ENCODE measurements at places on chromosomes 16 and 17.

DNA sequence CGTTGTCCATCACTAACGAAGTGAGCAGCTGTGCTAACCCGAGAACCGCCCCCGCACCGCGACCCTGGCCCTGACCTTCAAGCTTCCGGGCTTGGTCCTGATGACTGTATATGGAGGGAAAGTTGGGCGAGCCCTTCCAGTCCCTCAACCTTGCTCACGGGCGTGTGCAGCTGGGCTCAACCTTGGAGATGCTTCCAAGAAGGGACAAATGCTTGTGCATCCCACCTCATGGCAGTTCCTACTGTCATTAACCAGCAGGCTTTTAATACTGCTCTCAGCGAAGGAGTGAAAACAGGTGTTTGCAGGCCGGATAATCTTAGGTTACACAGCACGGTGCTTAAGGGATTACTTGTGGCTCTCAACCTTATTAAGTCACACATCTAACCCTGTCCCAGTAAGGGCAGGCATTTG, 33.5 kb downstream of the SRL start:
- no peak for DNase-seq

DNA sequence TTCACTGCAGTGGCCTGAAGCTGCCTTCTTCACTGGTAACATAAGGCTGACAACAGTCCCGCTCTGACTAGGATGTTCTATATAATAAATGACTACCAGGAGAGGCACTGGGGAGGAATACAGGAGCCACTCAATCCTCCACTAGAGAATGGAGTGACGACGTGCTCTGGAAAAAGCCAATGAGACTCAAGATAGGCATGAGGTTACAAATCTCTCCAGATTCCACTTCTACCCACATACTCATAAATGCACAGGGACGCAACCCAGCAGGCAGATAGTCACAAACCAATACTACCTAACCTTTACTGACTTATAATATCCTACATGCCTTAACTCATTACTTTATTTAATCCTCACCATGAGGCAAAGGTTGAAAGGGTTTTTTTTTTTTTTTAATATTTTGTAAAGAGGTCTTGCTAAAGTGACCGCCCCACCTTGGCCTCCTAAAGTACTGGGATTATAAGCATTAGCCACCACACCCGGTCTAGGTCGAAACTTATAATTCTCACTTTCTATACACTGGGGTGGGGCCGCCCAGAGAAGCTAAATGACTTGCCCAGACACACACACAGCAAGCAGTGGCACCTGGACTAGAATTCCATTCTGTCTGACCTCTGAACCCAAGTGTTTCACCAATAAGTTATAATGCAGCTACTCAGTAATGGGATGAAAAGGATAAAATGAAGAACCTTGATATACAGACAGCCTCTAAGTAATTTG, 33.7 kb downstream of the TOM1L2 start:
- DNase-seq, result no peak

GRCh38 chr16:67053767-67054334, 24.9 kb downstream of the CBFB start:
- DNase-seq, result no peak

DNA sequence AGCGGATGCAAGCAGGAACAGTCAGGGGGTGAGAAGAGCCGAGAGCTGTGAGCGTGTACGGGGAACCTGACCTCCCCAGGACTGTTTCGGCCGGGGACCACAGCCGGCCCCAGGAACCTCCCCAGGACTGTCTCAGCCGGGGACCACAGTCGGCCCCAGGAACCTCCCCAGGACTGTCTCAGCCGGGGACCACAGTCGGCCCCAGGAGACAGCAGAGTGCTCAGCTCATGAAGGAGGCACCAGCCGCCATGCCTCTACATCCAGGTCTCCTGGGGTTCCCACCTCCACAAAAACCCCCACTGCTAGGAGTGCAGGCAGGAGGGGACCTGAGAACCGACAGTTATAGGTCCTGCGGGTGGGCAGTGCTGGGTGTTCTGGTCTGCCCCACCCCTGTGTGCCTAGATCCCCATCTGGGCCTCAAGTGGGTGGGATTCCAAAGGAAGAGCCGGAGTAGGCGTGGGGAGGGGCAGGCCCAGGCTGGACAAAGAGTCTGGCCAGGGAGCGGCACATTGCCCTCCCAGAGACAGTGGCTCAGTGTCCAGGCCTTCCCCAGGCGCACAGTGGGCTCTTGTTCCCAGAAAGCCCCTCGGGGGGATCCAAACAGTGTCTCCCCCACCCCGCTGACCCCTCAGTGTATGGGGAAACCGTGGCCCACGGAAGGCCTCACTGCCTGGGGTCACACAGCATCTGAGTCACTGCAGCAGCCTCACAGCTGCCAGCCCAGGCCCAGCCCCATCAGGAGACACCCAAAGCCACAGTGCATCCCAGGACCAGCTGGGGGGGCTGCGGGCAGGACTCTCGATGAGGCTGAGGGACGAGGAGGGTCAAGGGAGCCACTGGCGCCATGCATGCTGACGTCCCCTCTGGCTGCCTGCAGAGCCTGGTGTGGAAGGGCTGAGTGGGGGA, 4.3 kb downstream of the RHBDF1 start:
- DNase-seq, result no peak

- DNase-seq, result no peak
Observed at GRCh38 chr17:14437176-14437575, 136.3 kb downstream of the HS3ST3B1 start.

DNA sequence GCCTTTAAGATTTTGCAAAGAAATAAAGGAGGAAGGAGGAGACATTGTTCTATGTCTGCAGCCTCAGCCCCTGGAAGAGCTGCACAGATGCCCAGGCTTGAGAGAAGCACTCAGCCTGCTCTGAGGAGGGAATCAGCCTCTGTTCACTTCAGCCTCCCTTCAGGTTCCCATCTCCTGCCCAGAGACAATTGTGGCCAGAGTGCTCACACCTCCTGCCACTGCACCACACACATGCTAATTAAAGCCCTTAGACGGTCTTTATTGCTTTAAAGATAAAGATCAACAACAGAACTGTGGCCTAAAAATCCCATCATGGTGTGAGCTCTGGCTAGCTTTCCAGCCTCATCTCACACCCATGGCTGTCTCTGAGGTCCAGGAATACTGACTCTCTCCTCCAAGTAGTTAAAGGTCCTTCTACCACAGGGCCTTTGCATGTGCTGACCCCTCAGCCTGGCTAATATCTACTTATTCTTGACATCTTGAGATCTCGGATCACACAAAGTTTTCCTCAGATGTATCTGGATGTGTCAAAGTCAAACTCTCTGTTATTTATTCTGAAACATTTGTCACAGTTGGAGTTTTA, 33.8 kb downstream of the CHD9NB start:
- no peak for DNase-seq

DNA sequence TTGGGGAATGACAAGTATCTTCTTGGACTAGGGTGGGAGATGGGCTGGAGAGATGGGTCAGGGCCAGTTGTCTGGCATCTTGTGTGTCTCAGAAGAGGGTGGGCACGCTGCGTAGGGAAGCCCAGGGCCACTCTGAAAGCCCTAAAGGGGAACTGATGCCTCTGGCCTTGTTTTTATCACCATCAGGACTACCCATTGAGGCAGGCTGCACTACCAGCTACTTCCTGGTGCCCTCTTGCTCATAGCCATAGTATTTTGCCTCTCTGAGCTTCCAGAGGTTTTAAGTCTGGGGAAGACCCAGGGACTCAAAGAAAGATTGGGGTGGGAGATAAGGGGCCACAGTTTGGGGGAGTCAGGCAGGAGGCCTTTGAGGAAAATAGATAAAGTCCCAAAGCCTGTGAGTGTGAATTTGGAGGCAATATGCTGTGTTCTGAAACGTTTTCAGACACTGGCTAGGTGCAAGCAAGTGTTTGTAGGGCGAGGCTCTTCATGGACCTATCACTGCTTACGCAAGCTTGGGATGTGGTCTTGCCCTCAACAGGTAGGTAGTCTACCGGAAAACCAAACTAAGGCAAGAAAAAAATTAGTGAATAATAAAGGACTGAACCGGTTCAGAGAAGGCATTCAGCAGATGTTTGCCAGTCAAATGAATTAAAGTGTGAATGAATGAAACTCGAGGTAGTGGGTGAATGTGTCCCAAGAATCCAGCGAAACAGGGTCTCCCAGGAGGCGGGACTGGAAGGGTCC, 688 bp upstream of the ITGB3 start:
- no peak for DNase-seq

- DNase-seq, result no peak
Observed at GRCh38 chr16:29307598-29308507, 98.7 kb downstream of the NPIPB11 start.

GRCh38 chr16:58999762-59000161, 265.6 kb upstream of the GOT2 start:
- no peak for DNase-seq

DNA sequence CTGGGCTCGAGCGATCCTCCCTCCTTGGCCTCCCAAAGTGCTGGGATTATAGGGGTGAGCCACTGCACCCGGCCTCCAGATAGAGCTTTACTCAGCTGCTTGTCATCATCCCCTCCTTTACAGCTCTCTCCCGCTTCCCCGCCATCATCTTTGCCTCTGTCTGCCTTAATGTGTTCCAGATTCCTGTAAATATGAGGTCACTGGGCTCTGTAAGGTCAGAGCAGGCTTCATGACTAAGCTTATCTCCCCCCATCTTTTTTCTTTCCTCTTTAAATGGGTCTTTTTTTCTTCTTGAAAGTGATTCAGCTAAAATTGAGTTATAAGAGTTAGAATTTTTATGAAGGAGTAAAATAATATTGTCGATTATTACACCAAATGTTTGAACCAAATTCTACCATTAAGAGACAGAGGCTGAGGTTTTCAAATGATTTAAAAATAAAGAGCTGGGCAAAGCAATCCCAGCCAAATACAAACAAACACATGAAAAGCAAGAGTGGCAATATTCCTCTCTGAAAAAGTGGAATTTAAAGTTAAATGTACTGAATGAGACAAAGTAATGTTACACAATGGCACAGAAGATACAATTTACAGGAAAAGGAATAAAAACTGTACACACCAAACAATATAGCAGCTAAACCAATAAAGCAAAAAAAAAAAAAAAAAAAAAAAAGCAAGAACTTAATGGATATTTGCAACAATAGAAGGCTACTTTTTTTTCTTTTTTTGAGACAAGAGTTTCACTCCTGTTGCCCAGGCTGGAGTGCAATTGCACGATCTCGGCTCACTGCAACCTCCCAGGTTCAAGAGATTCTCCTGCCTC, 62.1 kb downstream of the CRISPLD2 start:
- DNase-seq, result no peak

DNA sequence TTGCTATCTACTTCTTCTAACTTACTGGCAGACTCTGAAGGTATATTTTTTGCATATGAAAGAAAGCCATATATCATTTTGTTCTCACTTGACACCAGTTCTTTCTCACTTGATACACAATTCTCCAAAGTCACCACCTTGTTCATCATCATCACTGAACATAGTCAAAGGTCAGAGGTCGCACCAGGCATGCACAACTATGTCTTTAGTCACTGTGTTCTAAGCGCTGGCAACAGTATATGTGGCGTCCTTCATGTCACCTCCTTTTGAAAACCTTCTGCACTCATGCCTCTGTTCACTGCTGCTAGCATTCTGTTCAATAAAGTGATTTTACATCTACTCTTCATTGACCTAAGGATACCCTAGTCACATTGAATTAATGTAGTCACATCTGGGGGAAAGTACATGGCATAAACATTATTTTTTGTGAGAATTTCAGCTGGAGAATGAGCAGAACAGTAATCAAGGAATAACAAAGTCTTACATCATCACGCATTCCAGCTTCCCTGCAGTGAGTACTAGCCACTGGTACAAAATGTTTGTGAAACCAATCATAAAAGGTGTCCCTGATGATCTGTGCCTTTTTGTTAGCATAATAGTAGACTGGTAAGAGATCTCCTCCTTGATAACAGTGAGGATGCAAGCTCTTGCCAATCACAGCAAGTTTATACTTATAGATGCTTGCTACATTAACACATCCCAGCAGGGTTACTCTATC, 20.5 kb upstream of the TBX4 start:
- no peak for DNase-seq

All from breast epithelium (tissue), 4 donors.